GM18507 (cell line): ENCODE measurements at places on chromosomes 6 and 20.

GRCh38 chr20:53839423-53840176, 230.8 kb downstream of the BCAS1 start:
- DNase-seq = no peak

DNA sequence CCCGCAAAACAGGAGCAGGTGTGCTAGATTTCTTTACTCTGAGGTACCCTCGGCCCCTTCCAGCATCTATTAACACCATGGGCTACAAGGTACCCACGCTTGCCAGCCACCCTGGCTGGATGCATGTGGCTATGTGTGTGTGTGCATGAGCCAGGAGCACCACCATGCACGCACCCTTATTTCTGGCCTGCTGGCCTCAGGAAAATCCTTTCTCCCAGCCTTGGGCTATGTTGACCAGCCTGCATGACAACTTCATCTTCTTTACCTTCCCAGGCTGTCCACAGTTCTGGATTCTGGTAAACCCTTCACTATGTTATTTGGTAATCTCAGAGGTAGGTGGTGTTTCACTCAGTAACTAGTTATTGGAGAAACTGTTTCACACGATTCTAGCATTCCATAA, 40.4 kb downstream of the GPR6 start:
- DNase-seq = no peak

- no peak for DNase-seq
These were observed 28.5 kb upstream of the EMILIN3 start for GRCh38 chr20:41394931-41395666.

DNA sequence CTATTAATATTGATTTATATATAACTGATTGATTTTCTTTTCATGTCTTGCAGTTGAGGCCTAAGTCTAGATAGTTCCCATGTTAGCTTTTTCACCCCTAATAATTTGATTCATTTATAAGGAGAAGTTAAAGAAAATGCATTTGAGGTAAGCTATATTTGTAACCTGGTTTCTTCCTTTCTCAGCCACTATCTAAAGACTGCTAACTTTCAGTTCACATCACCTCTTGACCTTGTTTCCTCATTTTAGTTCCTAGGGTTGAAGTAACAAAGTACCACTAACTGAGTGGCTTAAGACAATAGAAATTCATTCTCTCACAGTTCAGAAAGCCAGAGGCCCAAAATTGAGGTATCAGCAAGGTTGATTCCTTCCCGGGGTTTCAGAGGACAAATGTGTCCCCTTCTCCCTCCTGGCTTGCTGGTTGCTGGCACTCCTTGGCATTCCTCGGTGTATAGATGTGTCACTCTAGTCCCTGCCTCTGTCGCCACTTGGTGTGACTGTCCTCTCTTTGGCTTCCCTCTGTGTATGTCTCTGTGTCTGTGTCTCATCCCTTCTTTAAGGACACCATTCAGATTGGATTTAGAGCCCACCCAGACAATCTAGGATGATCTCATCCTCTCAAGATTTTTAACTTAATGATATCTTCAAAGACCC, 55.9 kb upstream of the C20orf144 start:
- DNase-seq = no peak

DNA sequence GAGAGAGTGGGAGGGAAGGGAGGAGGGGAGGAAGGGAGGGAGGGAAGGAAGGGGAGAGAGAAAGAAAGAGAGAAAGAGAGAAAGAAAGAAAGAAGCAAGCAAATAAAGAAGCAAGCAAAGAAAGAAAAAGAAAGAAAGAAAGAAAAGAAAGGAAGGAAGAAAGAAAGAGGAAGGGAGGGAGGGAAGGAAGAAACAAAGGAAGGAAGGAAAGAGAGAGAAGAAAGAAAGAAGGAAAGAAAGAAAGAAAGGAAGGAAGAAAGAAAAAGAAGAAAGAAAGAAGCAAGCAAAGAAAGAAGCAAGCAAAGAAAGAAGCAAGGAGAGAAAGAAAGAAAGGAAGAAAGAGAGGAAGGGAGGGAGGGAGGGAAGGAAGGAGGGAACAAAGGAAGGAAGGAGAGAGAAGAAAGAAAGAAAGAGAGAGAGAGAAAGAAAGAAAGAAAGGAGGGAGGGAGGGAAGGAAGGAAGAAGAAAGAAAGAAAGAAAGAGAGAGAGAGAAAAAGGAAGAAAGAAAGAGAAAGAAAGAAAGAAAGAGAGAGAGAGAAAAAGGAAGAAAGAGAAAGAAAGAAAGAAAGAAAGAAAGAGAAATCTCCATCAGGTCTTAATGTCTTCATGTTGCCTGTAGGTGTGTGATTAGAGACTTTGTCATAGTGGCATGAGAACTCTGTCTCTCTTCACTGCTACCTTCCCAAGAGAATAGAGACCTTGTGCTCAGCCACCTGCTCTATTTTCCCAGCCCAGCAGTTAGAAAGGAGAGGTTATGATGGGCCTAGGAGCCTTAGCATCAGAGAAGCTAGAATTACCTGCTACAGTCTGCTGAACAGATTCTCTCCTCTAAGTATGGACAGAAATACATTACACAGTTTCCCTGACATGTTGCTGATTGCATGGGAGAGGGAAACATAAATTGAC, 5.0 kb downstream of the SEMG1 start:
- no peak for DNase-seq

GRCh38 chr6:90088009-90088408, 193.7 kb downstream of the GJA10 start:
- no peak for DNase-seq

DNA sequence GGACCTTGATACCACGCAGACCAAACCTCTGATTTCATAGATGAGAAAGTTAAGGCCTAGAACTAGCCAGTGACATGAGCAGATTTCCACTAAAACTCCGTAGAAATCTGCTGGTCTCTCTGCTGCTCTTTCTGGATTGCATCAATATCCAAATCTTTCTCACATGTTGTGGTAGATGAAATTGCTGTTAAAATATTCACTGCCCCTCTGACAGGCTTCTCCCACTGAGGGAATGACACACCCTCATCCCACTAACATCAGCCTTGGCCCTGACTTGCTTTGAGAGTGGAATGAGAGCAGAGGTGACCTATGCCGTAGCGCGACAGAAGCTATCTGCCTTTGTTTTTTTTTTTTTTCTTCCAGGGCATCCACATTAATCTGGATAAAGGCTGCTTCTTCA, 20.4 kb upstream of the EXOC2 start:
- no peak for DNase-seq

DNA sequence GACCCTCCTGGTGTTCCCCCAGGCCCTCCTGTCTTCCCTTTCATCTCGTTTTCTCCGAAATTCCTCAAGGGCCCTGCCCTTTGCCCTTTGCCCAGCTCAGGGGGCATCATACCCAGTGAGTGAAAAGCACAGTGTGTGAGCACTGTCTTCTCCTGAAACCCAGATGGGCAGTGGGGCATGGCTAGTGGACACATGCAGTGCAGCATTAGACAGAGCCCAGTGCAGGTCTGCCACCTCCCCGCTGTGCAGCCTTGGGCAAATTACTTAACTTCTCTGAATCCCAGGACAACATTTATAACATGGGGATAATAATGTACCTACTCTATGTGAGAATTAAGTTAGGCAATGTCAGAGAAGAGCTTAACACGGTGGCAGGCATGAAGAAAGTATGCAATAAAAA, 1.3 kb downstream of the PRND start:
- DNase-seq = no peak

DNA sequence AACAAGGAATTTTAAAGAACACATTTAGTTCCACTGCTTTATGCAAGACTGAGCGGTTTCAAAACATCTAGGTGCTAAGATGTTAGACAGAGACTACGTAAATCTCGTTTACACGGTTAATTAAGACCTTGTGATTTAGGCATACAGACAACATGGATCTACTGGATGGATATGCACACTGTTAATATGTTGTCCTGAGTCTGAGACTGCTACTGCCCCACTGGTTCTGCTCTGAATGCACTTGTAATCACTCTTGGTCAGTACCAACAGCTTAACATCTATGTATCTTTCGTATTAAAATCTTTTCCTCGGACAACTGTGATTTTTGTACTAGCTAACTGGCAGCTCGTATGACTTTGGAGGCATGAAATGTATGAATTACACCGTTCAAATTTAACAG, 3.1 kb downstream of the MAN1A1 start:
- no peak for DNase-seq
